Stimulated activated CD4-positive, alpha-beta T cell treated with anti-CD3 and anti-CD28 coated beads, Interleukin-12 subunit alpha, Interleukin-12 subunit beta, amount 100 ng/mL, for 24 hours (primary cell): ENCODE measurements at places on chromosomes 12 and 14.

- DNase-seq, result no peak
These were observed at the start of gene MEG3 for GRCh38 chr14:100825713-100826331. TSS of gene MEG3 (plus strand) at chr14:100826118.

- DNase-seq, result no peak
These were observed 236.4 kb downstream of the PAWR start for GRCh38 chr12:79454338-79454843.

GRCh38 chr14:92587700-92588085, 74.1 kb downstream of the RIN3 start:
- DNase-seq, result no peak

DNA sequence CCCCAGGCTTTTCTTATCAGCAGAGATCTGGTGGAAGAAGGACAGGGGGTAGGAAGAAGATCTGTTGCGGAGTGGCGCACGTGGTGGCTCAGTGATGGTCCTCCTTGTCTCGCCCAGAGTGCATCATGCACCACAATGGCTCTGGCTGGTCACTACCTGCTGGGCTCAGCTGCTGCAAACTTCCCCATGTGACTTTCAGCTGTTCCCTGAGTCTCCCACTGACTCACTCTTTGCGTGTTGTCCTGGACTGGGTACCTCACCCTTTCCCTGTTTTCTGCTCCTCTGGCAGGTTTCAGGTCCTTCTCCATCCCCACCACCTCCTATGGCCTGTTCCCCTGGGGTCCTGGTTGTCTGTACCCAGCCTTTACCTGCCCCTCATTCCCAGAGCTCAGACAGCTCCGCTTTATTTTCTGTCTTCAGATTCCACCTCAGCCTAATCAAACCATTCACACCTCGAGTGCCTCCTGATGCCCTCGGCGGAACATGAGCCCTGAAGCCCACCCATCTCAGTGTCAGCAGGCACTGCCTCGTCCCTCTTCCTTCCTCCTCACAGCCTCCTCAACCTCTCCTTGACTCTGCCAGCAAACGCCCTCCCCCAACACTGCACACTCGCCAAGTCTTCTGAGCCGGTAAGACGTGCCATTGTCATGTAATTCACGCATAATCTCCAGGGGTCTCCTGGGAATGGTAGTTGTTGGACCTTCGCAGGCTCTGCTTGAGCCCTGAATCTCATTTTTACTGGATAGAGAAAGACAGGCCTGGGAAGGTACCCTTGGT, 1.8 kb downstream of the C1R start:
- no peak for DNase-seq

- DNase-seq, result no peak
These were observed 1.5 kb downstream of the NPAS3 start for GRCh38 chr14:32940066-32940651.

DNA sequence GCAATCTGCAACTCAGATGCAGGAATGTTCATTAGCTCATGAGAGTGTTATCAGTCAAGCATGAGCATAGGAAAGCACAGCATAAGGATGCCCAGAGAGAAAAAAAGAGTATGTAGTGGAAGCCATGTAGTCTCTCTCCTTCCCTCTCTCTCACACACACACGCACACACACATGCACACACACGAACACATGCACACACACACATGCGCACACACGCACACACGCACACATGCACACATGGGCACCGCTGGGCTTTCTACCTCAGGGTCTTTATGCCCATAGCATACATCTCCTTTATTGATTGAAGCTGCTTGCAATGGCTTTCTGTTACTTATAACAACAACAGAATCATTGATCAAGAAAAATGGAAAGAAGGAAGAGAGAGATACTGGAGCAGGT, 240.9 kb downstream of the ETNK1 start:
- no peak for DNase-seq

GRCh38 chr12:16531621-16532020, 74.3 kb downstream of the LMO3 start:
- DNase-seq, result no peak

DNA sequence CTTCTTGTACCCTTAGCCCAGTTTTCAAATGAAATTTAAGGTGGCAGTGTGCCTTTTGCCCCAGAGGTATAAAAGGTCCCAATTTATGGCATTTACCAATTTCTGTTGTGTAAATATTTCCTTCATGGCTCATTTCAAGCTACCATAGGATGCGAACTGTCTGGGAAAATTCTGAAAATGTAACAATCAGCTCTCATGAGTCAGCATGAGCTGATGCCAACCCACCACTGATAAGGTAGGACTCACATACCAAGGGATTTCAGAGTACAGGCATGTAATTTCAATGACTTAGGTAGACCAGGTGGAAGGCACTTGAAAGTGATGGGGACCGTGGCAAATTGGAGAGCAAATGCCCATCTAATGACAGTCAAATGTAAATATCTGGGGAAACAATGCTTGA, 169.5 kb downstream of the TTC8 start:
- no peak for DNase-seq
